CD4-positive, alpha-beta T cell (primary cell): ENCODE measurements at places on chromosomes 2 and 18. TPM values are rescaled to one million over a fixed set of nuclear protein-coding genes. Genes with fewer than 3 reads are reported as not detected.

The SERPINB11 gene
- not detected for total RNA-seq

The DSC3 gene
- not detected for total RNA-seq

The ACTR1B gene
- 89.5 TPM for total RNA-seq

The CFC1 gene
- total RNA-seq, result not detected

The OSBPL6 gene
- total RNA-seq, result 0.11 TPM

The CAPN14 gene
- 0.20 TPM for total RNA-seq

The KIF1A gene
- total RNA-seq, result not detected
